KG1 (cell line): ENCODE measurements at places on chromosomes 2 and 18.

DNA sequence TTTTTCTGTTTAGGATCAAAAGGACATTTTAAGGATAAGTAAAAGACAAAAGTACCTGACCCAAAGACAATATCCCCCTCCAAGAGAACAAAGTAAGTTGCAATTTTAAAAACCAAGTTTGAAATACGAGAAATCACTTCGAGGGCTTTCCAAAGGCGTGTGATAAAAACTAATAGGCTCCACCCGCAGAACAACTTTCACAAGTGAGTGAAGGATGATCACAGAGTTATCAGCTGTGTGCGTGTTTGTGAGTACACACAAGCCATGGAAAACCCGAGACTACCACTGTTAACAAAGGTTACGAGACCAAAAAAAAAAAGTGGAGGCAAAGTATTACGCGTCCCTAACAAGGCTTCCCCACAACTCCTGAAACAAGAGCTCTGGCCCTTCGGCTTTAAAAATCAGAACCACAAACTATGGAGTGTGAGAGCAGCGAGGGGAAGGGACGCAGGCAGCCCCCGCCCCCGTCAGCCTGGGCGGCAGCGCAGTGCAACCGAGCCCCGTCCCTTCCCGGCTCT lies 719 bp downstream of the SMAD2 start:
- no peak for DNase-seq

GRCh38 chr18:11089931-11090715 lies 59.2 kb downstream of the PIEZO2 start:
- peak; percentile 48 for DNase-seq

DNA sequence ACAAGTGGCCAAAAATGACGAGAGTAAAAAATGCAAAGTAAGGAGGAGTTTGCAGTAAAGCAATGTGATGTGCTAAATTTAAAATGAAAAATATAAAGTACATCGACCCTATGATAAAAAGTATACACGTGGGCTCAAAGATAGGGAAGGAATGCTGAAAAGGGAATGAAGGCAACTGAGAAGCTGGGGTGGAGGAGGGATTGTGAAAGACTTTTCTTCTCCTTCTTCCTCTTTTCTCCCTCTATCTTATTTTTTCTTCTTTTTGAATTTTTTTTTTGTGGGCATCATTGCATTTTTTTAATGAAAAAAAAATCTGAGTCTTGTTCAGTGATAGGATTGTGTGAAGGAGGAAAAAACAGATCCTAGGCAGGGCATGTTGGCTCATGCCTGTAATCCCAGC lies 57.6 kb upstream of the STK17B start:
- no peak for DNase-seq

DNA sequence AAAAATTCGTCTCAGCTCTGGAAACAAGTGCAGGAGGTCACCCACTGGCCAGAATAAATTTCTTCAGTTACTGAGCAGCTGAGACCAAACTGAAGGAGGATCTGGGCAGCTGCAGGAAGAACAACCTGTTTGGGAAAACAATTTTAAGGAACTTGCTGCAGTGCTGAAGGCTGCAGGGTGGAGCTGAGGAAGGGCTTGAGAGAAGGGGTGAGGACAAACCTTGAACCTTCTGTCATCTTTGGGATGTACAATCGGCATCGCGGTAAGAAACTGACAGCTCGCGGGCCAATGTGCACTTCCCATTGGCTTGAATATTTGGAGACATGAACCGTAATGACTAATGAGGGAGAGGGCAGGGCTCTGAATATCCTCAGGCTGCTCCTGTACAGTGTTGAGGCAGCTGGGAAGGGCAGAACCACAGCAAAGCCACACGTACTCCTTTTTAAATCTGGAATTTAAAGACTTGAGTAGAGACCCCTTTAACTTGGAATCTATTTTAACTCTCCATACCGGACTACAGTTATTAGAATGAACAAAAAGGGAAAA lies 90.3 kb downstream of the TACR1 start:
- DNase-seq = no peak

DNA sequence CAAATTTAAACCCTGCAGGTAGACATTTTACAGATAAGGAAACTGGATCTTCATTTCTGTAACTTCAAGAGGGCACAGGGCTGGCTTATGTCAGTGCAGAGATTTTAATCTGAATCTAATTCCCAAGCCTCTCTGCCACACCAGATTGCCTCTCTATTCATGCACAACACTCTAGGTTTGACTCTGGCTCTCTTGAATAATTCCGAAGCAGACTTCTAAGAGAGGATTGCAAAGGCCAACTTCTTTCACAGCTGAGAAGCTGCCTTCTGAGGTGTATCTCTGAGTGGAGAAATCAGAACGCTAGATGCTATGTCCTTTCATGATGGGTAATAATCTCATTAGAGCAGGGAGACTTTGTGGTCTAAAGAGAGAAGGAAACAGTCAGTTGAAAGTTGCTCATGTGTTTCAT lies 20.1 kb upstream of the MGAT5 start:
- no peak for DNase-seq

GRCh38 chr18:7205346-7205745 lies 25.5 kb upstream of the LRRC30 start:
- no peak for DNase-seq

GRCh38 chr2:180983468-180984242 lies 3.2 kb downstream of the UBE2E3 start:
- DNase-seq = peak; percentile 68

- no peak for DNase-seq
Measured at GRCh38 chr2:220785178-220785577, 786.9 kb downstream of the EPHA4 start.

- DNase-seq = no peak
Measured at GRCh38 chr18:26780520-26781325, 84.8 kb downstream of the AQP4 start.

- no peak for DNase-seq
Measured at GRCh38 chr18:37659906-37660305, 94.3 kb upstream of the CELF4 start.

DNA sequence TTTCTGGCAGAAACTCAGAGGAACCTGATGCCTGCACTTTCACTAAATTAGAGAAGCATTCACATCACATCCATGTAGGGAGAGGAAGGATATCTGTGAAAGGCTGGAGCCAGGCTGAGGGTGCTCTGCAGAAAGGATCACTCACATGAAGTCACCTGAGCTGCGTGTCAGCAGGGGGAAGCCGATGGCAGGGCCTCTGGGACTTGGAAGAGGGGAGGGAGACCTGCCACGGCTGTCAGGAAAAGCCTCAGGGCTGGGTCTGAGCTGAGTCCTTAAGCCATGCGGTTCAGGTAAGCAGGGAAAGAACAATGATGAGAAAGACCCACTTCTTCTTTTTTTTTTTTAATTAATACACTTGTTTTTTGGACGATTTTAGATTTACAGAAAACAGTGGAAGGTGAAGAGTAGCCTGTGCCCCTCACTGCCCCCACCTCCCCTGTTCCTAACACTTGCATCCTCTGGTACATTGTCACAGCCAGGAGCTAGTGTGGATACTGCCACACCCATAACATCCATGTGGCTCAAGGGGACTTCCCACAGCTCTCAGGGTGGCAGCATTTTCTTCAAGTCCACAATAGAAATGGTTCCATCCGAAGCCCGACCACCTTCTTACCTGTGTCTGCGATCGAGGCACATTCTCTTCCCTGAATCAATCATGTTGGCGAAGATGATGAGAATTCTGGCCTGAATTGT lies 156.5 kb upstream of the TPO start:
- DNase-seq = no peak

GRCh38 chr2:134261398-134262131 lies 7.7 kb downstream of the MGAT5 start:
- DNase-seq = no peak

- DNase-seq = no peak
Measured at GRCh38 chr18:78701771-78702396, 277.7 kb upstream of the SALL3 start.

GRCh38 chr2:68905116-68905515 lies 33.9 kb upstream of the BMP10 start:
- no peak for DNase-seq

DNA sequence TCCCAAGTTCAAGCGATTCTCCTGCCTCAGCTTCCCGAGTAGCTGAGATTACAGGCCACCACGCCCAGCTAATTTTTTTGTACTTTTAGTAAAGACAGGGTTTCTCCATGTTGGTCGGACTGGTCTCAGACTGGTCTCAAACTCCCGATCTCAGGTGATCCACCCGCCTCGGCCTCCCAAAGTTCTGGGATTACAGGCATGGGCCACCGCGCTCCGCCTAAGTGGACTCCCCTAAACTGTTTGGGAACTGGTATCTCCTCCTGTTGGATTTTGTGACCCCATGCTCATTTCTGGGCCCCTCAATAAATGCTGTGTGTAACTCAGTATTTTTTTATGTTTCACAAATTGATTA lies 5.2 kb downstream of the SCTR start:
- no peak for DNase-seq

DNA sequence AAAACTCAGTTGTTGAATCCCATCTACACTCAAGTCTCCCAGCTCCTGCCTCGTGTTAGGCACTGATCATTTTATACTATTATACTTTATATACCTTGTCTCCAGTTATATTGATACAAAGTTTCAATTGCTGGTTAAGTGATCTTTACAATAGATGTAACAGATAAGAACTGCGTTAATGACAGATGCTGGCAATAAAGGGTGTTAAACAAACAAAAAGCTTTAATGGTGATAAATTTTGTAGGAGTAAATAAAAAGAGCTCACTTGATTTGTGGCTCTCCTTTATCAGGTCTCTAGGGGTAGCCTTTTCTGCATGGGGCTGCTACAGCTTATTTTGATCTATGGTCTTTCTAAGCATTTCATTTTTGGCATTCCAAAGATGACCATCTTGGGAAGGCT lies 106.9 kb upstream of the GAREM1 start:
- DNase-seq = no peak

- no peak for DNase-seq
Measured at GRCh38 chr2:153495725-153496124, 17.2 kb upstream of the RPRM start.

GRCh38 chr2:102304711-102305611 lies 6.4 kb upstream of the IL1RL1 start:
- no peak for DNase-seq

DNA sequence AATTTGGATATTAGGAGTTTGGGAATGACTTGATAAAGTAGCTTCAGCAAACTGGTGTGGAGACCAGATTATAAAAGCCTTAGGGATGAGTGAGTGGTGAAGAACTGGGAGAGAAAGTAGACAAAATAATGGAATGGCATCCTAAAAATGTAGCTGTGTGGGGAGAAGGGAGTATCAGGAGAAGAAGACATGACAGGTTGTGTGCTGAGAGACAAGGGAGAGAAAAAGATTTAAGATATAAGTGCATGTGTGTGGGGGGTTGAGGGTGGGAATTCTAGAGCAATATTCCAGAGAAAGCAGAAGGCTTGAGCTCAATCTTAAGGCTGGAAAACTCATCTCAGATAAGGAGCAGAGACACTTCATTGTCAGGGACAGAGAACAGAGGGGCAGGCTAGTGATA lies 159.5 kb downstream of the HNMT start:
- no peak for DNase-seq

- DNase-seq = no peak
Measured at GRCh38 chr2:118699447-118700175, 147.8 kb downstream of the EN1 start.

GRCh38 chr18:44536046-44536445 lies 144.6 kb upstream of the SETBP1 start:
- DNase-seq = no peak

DNA sequence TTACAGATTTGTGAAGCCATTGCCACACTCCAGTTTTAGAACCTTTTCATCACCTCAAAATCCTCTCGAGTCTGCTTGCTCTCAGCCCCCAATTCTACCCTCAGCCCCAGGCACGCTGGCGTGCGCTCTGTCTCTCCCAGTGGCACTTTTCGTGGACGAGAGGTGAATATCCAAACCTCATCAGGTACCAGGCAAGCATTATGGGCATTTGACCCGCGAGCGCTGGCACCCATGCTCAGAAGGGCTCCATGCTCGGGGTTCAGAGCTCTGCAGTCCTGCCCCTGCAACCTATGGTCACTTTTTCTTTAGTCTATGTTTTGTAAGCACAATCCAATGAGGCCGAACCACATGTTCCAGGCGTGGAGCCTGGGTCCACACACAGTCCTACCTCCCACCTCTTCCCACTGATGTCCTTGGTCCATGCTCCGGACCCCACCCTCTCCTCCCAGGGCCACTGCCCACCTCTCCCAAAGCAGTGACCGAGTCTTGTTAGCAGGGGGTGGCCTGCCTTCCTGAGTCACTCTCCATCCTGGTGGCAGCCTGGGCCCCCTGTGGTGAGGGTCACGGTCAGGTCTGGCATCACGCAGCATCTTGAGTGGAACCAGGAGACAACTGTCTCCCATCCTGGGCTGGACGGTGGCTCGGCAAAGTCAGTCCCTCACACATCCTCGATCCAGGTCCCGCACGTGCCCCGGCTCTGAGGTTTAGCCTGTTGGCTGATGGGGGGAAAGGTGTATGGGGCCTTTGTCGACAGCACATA lies 256.9 kb downstream of the NDUFA10 start:
- no peak for DNase-seq

DNA sequence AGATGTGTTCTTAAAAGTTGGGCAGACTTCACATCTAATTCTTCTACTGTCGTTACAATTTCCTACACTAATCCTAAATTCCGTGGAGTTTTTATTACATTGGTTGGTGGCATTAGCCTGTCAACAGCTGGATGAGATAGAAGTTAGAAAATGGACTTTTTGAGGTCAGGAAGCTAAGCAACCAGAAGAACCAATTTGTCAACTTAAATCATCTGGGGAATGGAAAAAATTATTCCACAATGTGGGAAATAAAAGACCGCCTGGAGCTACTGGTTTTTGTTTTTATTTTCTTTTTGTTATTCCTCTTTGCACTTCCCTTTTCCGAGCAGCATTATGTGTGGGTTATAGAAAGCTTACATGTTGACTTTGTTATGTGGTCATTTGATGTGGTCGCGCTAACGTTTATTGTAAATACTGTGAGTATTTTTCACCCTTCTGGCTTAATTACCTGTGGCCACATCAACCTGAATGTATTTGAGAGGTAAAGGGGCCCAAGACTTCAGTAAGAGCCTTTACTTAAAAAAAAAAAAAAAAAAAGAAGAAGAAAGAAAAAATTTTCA lies 75.3 kb downstream of the PTPRM start:
- DNase-seq = no peak
